ENCODE measurements at places on chromosomes 13 and 19.

DNA sequence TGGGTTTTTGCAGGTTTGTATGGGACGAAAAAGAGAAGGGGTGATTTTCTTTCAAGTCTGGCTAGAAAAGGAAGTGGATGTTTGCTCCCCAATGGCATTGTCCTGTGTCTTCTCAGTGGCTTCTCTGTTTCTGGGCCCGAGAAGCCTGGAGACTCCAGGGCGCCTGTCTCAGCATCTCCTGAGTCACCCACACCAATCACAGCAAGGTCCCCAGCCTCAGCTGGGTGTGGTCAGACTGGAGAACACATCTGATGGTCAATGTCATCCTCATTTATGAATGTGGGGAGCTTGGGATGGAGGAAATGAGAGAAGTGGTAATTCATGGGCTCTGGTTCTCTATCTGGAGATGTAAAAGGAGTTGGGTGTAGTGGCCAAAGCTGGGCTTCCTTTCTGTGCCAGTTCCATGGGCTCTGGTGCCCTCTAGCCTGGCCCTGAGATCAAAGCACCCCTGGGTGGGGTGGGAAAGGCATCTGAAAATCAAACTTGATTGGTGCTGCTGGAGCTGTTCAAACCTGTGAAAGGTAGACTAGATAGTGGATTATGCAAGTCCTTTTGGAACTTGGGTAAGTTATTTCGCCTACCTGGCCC is 13.4 kb downstream of the RASL11A start:
- DNase-seq, result no peak

- DNase-seq, result no peak
These were observed 1.1 kb downstream of the NAXD start for GRCh38 chr13:110616103-110617101.

DNA sequence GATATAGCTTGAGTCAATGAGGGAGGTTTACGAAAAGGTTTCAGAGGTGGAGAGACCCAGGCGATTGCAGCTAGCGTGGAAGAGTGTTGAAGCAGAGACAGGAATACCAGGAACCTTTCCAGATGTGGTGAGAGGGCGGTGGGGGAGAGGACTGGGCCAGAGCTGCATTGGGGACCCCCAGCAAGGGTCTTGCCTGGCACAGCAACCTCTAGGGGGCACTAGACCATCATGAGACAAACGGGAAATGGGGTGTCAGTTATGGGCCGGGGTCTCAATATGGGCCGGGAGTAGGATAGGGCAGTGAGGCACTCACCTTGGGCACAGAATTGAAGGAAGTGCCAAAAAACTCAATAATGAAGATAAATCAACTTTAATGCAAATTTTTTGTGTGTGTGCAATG is 2.1 kb upstream of the LRP3 start:
- DNase-seq, result no peak

DNA sequence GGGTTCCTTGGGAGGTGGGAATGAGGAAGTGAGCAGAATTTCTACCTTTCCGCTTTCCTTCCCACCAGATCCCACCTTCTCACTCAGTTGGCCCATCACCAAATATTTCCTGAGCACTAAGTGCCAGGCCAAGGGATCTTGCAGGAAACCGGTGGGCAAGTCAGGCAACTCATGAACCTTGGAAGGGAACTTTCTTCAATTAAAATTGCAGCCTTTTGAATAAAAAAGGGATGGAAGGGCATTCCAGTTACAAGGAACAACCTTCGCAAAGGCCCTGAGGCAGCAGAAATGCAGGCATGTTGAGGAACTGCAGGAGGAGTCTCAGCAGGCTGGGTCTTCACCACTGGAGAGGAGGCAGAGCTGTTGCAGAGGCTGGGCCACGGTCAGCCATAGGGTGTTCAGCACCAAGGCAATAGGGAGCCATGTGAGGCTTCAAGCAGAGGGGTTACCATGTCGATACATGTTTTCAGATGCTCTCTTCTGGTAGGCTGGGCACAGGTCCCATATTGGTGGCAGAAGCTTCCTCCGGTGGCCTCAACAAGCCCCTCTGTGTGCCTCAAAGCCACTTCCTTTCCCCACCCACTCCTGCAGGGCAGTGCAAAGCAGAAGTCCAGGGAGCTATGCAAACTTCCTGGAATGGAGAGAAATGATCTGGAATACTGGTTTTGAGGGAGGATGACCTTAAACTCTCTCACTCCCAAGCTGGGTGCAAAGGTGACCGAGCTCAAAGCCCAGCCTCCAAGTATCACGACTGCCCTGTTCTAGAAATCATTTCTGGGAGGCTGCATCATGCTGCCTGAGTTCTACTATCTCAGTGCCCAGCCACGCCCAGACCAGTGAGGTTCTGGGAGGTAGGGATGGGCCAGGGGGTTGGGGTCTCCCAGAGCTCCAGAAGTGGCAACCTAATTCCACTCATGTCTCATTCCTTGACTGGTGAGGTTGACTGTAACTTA is at the start of gene FUT6:
FUT6 (minus strand) TSS at position 638 of the 953 bp plus-strand sequence. CDS start 7,135 bp downstream, outside the sequence.
- no peak for DNase-seq

DNA sequence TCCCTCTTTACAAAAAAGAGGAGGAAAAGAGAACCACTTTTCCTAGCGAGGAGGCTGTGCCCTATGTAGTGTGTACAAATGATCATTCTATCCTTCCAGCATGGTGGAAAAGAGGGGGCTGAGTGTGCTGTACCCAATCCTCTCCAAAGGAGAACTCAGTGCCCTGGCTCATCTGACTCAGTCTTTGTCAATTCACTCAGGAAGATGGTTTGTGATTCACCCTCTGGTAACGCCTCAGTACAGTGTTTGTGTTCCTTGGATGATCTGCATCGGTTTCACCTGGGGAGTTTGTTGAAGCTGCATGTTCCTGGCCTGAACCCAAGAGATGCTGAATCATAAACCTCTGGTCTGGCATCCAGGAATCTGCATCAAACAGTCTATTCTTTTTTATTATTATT is 18.3 kb upstream of the ENOX1 start:
- DNase-seq, result no peak

DNA sequence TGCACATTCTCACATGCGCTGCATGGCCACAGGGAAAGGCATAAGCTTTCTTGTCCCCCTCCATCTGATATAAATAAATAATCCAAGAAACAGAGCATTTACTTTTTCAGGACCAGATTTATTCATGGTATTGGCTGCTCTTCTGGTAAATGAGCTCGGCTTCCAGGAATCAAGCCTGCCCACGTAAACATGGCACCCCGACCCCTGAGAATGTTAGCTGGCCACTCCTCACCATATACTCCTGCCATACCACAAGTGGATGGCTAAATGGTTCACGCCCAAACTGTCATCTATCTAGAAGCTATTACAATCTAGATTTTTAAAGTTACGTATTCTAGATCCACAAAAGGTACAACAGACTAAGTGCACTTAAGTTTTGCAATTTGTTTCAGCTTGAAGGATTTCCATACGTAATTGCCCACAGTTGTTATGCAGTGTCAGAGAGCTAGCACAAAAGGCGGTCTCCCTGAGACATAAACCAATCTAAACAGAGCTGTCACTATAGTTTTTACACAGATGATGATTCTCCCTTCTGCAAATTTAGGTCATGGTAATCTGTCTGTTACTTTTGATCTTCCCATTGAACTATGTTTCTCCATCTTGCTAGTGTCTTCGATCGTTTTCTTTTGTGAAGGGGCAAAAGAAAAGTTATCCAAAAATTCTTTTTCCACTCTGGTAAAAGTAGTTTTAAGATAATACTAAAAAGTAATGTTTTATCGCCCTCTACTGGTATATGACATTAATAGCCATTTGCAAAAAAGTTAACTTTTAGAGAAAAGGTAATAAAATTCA is 16.2 kb upstream of the FOXO1 start:
- DNase-seq, result no peak

GRCh38 chr19:33700408-33701013 is 78.8 kb downstream of the CHST8 start:
- DNase-seq, result no peak

DNA sequence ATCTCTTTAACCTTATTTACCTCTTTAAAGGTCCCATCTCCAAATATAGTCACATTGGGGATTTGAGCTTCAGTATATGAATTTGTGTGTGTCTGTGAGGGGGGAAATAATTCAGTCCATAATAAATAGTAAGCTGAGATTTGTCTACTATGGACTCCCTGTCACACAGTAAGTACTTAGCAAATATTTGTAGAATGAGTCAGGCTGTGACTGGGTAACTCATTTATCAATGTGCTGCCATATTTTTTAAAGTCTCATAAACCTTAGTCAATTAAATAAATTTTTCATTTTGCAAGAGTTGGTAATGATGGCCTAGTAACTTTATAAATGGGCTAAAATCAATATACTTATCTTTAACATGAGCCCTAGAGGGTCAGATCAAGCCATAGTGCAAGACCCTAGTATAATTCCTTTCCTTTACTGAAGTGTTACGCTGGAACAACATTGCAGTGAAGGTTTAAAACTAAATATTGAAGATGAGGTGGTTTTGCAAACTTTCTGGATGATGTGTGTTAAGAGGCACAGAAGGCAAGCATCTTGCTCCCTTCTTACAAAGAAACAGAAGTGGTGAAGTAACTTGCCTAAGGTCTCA is 305.1 kb downstream of the KCNRG start:
- DNase-seq, result no peak

- DNase-seq, result no peak
These were observed 297.8 kb downstream of the OXGR1 start for GRCh38 chr13:96696389-96696900.

DNA sequence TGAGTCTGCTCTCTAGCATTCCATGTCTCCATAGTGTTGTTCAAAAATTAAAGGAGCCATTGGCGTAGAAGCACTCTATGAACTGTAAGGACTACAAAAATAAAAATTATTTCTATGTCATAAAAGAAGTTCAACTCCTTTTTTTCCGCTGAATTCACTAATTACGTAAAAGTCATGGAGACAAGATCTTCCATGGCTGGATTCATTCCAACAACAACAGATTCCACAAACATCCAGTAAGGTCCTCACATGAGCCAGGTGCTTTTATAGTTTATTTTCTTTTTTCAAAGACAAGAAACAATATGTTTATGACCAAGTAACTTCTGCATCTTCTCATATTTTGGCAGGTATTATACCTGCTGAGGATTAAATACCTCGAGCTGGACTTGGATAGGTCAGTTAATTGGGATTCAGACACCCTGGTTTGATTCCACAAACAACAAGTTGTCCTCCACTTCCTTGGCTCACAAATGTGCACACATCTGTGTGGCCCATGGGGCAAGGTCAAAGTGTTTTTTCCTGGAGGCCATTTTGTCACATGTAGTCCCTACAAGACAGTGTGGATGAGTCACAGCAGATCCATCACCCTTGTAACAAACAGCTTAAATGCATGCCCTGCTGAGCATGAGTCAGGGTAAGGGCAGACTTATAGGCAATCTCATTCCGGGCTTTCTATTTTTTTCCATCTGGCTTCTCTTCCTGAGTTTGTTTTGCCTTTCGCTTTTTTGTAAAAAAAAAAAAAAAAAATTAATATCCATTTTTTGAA is 475.6 kb downstream of the COG6 start:
- DNase-seq, result no peak

DNA sequence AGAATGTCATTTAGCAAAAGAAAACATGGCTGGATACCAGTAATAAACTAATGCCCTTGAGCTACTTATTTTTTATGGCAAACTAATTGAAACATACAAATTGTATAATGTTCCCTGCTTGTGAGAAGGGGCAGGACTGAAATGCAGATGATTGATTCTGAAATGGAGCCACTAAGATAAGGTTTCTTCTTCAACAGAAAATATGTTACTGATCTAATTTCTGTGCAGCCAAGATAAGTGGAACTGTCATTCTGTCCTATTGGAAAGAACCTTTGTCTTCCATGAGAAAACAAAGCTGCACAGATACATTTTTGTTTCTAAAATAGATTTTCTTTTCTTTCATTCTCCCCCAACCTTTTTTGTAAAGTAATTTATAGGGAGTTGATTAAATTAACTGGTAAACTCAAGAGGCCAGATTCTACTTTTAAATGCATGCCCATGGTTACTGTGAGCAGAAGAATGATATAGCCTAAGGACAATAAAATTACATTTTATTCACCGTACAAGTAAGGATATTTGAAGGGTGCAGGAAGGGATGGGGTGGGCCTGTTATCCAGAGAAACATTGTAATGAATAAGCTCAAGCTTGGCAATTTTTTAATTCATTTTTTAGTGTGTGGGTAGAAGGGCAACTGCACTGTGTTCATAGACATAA is 39.9 kb downstream of the STARD13 start:
- no peak for DNase-seq

DNA sequence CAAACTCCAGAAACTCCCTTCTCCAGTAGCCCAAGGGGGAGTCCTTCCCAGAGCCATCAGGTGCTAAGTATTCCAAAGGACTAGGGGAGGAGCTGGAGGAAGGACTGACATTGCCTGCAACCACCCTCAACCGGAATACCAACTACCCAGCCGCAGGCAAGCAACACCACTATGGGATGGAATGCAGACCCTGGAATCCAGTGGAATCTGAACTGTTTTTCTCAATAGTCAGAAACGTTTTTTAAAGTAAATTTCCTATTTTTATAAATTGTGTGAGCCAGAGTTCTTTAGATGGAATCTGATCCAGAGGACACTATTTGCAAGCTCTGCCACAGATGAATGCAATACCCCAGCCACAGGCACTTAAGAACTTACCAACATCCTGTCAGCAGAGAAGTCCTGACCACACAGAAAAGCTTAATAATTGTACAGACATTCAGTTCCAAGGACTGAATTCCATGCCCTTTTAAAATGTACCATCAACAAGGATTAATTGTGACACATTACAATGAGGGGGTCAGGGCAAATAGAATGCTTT is 92.1 kb downstream of the USP12 start:
- no peak for DNase-seq

- DNase-seq, result no peak
These were observed 4.6 kb upstream of the WDFY2 start for GRCh38 chr13:51579676-51580075.

DNA sequence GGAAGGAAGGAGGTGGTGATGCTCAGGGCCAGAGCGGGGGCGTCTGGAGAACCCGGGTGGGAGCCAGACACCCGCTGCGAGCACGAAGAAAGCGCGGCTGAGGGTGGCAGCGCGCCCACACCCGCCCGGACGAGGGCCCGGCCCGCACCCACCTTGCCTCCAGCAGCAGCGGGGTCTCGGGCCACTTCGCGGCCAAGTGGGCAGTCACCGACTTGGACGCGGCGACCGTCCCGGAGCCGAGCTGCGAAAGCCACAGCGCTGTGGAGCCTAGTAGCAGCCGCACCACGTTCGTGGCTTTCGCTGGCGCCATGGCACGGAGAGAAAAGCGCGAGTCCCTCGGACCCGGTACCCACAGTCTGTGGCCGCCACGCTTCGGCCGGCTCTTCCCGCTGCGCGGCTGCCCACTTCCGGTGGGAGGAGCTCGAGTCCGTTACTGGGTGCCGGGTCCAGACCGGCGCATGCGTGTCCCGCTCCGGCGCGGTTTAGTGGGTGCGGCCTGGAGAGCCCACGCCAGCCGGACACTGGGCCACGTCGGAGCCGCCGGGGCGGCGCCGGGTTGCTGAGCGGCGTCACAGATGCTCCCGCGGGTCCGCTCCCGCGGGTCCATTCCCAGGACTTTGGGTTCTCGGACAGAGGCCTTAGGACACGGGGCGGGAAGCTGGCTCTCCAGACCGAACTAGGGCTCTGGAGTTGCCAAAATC is at the start of gene UGGT2:
UGGT2 (minus strand) TSS at position 399 of the 701 bp plus-strand sequence; CDS start at position 310, 89 bp downstream.
- DNase-seq, result no peak

- no peak for DNase-seq
These were observed 10.8 kb upstream of the CCDC97 start for GRCh38 chr19:41299046-41299754.
